Retinal pigment epithelial cell (primary cell): ENCODE measurements at places on chromosomes 6 and 20.

DNA sequence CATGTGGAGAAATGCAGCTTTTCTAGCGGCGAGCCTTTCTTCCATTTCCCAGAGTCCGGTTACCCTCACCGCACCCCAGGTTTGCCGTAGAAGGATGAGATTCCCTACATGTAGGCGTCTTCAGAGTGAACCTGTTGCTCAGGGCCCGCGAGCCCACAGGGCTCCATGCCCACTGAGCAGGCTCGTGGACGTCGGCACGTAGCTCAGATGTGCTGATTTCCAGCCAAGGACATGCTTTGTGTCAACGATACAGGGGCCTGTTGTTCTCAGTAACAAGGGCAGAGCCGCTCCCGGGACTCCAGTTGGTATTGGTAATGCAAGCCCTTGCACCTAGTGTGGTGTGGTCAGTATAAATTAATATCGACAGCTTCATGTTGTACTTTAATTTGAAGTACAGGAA, 159.6 kb downstream of the MTHFD1L start:
- DNase-seq, result no peak

DNA sequence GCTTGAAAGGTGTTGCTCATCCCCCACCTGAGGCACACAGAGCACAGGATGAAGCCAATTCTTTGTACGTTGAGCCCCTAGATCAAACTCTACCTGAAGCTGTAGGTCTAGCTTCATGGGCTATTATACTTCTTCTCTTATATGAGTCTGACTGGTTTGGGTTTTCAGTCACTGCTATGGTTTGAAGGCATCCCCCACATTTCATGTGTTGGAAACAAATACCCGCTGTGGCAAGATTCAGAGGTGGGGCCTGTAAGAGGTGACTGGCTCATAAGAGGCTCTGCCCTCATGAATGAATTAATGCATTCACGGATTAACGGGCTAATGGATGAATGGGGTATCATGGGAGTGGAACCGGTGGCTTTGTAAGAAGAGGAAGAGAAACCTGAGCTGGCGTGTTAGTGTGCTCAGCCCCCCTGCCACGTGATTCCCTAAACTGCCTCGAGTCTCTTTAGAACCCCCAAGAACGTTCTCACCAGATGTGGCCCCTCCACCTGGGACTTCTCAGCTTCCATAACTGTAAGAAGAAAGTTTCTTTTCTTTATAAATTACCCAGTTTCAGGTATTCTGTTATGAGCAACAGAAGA, 39.2 kb downstream of the PREX1 start:
- DNase-seq, result no peak

DNA sequence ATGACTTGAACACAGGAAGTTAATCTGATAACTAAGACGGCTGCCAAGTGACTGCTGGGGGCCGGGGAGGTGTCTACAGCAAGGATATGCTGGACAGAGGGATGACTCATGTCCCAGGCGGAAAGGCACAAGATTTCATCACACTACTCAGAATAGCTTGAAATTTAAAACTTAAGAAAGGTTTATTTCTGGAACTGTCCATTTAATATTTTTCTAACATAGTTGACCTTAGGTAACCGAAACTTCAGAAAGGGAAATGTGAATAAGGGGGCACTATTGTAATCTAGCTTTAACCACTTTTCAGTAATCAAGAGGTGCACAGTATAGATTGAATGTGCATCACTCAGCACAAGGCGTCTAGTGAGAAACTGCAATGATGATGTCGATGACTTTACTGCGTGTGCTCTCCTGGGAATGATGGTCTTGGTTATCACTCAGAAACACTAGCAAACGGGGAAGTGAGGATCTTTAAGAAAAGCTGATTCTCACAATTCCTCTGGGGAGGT, 171.5 kb downstream of the QKI start:
- peak; percentile 43 for DNase-seq

DNA sequence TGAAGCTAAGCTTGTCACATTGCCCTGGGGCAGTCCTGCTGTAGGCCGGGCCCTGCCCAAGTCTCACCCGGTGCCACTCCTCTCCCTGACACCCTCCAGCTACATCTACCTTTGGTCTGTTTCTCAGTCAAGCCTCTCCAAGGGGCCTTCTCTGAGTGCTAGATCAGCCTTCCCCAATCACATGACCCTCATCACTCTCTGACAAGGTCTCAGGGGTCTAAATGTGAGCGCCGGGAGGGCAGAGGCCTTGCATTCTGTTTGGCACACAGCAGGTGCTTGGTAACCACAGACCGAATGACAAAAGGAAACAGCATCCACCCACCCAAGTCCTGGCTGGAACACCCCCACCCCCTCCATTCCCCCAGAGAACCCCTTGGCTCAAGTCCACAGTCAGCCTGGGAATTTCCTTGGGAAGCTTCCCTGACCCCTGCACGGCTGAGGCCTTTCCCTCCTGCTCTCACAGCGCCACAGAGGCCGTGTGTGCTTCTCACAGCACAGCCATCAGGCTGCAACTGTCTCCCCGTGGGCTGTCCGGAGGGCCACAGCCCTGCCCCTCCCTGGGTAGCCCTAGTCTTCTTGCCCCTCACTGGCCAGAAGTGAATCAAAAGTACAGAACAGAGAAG, 32.9 kb downstream of the PKIG start:
- DNase-seq, result no peak

DNA sequence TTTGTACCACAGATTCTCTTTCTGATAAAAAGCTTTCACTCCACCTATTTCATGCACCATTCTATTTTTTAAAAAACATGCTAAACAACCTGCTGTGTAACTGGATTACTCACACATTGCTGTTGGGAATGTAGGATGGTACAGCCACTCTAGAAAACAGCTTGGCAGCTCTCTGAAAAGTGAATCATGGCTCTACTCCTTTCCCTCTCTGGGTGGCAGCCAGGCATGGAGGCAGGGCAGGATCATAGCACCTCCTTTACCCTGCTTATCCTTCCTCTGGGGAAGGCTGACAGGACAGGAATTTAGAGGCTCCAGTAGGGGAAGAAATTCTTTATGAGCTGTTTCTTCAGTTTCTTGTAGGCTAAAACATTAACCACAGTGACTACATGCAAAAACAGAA, 6.7 kb upstream of the VNN2 start:
- DNase-seq, result peak; percentile 93

- no peak for DNase-seq
Observed at GRCh38 chr6:44463728-44464450, 76.4 kb downstream of the CDC5L start.

GRCh38 chr20:63191400-63191799, 24.5 kb downstream of the YTHDF1 start:
- peak; percentile 42 for DNase-seq

- no peak for DNase-seq
Observed at GRCh38 chr20:400128-400453, 8.0 kb upstream of the RBCK1 start.

GRCh38 chr6:61887423-61887822, 398.6 kb downstream of the KHDRBS2 start:
- peak; percentile 16 for DNase-seq

- no peak for DNase-seq
Observed at GRCh38 chr6:167781868-167782267, 44.8 kb upstream of the AFDN start.
